ENCODE measurements at places on chromosomes 11 and 22.

DNA sequence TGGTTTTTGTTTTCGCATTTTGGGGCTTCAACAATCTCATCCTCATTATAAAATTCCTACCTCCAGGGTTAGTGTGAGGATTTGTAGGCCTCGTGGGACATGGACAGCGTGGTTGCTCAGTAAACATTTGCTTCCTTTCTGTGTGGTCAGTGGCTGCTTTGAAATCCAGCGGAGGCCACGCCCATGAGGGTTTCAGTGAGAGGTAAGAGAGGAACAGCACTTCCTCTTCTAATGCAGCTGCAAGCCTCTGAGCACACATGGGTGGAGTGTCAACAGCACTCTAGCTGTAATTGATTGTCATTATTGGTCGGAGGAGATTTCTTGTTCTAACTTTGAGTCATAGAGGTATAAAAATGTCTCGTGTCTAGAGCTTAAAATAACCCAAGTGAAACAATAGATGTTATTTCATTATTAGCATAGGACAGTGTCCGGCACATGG, 6.0 kb upstream of the ARHGAP42 start:
- peak; percentile 11 for DNase-seq

DNA sequence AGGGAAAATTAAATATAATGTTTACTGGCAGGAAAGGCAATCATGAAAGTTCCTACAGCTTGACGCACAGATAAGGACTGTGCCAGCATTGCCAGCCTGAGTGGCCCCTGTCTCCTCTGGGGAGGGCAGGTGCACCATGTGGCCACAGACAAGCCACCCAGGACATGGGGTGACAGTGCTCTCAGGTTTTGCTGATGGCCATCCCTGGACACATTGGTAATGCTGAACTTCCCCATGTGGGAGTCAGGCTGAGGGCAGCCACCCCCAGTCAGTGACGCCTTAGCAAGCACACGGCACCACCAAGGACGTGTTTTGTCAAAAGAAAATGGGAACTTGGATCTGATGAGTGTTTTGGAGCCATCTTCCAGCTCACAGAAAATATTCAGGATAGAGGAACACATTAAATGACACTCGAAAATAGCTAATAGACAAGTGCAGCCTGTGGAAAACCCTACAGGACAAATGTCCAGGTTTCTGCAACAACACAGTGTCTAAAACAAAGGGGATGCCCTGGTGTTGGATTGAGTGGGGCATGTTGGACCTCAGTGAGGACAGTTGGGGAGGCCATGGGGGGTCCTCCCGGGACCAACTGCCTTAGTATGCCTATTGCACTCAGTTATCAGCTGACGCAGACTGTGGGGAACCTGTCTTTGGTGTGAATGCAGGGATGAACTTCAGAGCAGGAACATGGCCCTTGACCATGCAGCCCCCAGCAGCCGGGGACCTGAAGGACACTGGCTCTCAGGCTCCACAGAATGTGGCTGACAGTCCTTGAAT, 1450.5 kb downstream of the BRD1 start:
- no peak for DNase-seq

GRCh38 chr11:41851743-41852142, 392.3 kb upstream of the LRRC4C start:
- DNase-seq = no peak

DNA sequence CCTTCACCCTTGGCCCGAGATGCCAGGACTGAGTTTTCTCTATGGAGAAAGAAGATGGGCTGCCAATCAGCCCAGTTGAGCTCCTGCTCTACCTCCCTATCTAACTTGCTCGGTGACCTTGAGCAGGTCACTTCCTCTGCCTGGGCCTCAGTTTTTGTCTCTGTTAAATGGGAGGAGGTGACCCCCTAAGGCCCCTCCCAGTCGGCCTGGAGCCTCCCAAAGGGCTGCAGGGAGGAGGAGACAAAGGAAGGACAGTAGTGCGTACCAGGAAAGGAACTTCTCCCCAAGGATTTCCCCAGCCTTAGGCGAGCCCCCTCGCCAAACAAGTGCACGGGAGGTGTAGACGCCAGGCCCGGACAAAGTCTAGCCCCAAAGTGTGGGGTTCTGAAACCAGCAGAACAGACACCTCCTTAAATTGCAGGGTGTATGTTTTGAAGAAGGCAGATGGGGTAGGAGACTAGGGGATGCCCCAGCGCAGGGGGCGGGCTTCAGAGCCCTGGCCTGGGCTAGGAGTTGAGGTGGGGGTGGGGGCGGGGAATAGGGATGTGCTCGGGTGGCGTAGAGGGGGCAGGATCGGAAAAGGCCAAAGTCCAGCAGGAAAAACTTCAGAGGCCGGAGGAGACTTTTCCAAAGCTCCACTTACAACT, 1.0 kb downstream of the CBX7 start:
- DNase-seq = no peak

GRCh38 chr11:70467201-70468085, 69.1 kb downstream of the CTTN start:
- peak; percentile 6 for DNase-seq

DNA sequence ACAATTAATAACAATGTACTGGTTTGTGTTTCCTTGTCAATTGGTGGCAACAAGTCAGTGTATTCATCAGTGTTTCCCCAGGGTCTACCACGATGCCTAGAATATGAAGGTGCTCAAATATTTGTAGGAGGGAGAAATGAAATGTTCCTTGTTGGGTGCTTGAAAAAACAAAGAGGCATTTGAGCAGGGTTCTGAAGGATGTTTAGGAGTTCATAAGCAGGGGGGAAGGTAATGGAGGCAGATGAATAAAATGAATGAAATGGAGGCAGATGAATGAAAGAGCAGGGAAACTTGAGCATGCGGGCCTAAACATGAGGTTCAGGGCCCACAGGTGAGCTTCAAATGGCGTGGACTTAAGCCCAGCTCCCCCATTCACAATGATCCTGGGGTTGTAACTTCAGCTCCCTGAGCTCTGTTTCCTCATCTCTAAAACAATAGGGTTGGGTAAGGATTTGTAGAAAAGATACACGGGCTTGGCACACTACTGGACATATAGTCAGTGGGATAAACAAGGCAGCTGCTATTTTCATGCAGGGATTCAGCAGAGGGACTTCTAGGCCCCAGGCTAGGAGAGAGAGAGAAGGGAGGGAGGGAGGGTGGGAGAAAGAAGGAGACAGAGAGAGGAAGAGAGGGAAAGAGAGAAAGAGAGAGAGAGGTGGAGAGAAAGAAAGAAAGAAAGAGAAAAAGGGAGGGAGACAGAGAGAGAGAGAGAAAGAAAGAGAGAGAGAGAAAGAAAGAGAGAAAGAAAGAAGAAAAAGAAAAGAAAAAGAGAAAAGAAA, 73.7 kb downstream of the MN1 start:
- DNase-seq = no peak

- DNase-seq = no peak
These were observed 1.4 kb downstream of the SIGIRR start for GRCh38 chr11:413120-414081.

- peak; percentile 50 for DNase-seq
These were observed 6.5 kb upstream of the CSTPP1 start for GRCh38 chr11:46930089-46930488.

GRCh38 chr22:45848904-45849303, 128.1 kb downstream of the WNT7B start:
- no peak for DNase-seq

- DNase-seq = no peak
These were observed 44.2 kb upstream of the ADSL start for GRCh38 chr22:40302149-40302548.

DNA sequence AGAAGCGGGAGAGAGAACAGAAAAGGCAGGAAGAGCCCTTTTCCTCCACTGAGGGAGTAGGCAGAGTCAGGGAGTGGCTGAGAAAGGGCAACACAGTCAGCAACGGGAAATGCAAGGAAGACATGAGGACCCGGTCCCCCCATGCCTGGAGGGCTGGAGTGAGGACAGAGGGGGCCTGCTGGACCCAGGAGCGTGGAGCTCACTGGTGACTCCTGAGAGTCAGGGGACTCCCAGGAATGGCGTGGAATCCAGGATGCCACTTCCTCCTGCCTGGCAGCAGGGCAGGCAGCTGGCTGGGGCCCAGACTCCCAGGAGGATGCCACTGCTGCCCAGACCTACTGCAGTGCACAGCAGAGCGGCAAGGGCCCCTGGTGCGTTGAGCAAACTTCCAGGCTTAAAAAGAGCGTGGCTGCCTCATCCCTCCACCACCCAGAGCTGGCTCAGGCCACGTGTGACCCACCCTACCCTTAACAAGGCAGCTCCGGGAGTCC, 11.3 kb downstream of the C11orf21 start:
- DNase-seq = no peak

DNA sequence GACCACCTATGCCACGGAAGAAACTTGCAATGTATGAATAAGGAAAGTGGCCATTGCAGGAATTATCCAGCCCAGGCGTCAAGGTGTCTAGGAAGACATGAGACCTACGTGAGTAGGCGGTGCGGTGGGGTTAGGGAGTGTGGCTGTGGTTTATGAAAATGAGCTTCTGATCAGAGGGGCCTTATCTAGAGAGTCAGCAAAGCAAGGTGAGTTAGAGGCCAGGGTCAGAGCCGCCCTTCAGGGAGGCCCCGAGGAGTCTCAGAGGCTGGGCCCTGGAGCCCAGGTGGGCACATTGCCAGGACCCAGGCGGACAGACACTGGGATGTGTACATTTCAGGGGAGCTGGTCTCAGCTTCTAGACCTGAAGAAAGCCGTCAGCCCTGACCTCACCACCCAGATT, 13.8 kb upstream of the LINC01488 start:
- DNase-seq = no peak

GRCh38 chr11:1906611-1907423, 12.7 kb upstream of the TNNT3 start:
- no peak for DNase-seq

GRCh38 chr22:48581796-48582469, 1245.7 kb downstream of the BRD1 start:
- DNase-seq = no peak

DNA sequence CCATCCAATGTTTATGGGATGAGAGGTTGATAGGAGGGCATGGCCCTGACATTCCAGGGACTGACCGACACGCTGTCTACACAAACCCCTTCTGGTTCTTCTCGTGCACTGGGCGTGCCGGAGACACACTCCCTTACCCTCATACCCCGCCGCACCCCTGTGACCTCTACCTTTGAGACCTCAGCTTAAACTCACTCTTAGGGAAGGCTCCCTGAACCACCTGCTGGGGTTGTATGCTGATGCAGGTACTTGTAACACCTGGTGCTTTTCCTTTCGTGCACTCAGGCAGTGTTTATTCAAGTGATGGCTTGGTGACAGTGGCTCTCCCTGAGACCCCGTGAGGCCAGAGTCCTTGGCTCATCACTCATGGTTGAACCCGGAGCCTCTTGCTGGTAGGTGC, 12.0 kb downstream of the PPARA start:
- DNase-seq = no peak

- no peak for DNase-seq
These were observed 713.9 kb upstream of the CCDC179 start for GRCh38 chr11:23574149-23574548.

DNA sequence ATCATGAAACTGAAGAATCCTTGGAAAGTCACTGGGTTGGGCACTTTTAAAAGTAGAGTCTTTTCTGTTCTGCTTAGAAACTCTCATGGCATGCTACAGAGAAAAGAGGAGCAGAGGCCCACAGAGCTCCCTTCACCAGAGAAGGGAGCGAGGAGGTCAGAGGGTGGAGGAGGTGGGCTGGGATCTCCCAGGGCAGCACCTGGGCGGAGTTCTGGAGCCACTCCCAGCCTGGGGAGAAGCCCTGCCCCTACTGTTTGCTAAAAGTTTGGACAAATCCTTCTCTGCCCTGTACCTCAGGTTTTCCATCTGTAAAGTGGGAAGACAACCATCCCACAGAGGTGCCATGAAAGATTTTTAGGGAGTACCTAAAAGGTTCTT, 299.1 kb downstream of the KIRREL3 start:
- no peak for DNase-seq

- no peak for DNase-seq
These were observed 696.7 kb upstream of the CCDC90B start for GRCh38 chr11:83982825-83983224.

- DNase-seq = peak; percentile 79
These were observed 101.2 kb downstream of the BCR start for GRCh38 chr22:23281406-23282088.

DNA sequence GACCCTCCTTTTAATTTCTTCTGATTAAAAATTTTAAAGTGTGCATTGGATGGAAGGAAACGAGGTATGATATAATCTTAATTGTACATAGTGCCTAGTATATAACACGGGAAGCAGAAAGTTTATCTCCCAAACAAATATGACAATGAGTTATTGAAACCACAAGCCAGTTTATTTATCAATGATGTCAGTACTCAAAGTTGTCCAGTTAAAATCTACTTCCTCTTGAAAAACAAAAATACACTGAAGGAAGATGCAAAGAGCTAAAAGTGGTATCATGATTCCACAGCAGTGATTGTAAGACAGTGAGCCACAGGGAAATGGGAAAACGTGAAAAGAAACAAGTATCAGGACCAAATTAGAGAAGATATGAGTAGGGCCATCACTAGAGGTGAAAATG, 18.8 kb upstream of the OR5B21 start:
- DNase-seq = no peak

- DNase-seq = peak; percentile 20
These were observed 428 bp downstream of the CDKN1C start for GRCh38 chr11:2885017-2885677.

DNA sequence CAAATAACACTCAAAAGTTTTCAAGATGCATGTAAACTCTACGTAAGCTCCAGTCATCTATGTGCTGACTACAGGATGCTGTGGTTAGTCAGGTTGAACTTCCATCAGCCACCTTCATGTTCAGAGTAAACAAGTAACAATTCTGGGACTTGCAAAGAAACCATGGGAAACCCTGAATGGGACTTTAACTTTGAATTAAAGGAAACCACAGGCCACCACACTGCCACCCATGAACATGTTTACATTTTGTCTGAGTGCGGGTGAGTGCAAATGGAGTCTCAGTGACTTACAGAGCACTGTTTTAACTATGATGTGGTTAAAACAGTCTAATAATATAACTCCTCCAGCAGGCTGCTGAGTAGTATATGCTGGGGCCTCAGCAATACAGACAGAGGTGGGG, 12.9 kb upstream of the SYTL2 start:
- peak; percentile 86 for DNase-seq

Measured in CD4-positive, alpha-beta T cell treated with Interleukin-15 for 4 hours (primary cell).